A549 treated with CORT108297 at 1 μM for 4 hours (cell line): ENCODE measurements at places on chromosomes 2 and 18. TPM values are rescaled to one million over a fixed set of nuclear protein-coding genes. Genes with fewer than 3 reads are reported as not detected.

The GAL3ST2 gene
- 0.13 to 0.35 TPM (median 0.32 TPM) in 5 replicates for total RNA-seq

The TTN gene
- total RNA-seq, result under 0.01 to 0.05 TPM (median under 0.01 TPM) in 5 replicates

The VWA3B gene
- 0.06 to 0.26 TPM (median 0.09 TPM) in 5 replicates for total RNA-seq

The ARHGAP28 gene
- 0.07 to 0.13 TPM (median 0.12 TPM) in 3 of 5 replicates, not detected in the others for total RNA-seq

The ERFE gene
- total RNA-seq, result 5.1 to 10.4 TPM (median 7.6 TPM) in 5 replicates

The CRYGD gene
- not detected in 5 replicates for total RNA-seq

The LIMS2 gene
- total RNA-seq, result 5.4 to 7.6 TPM (median 6.6 TPM) in 5 replicates

The TMEM163 gene
- 0.08 to 0.15 TPM (median 0.09 TPM) in 5 replicates for total RNA-seq

The DTNA gene
- 0.14 to 0.29 TPM (median 0.23 TPM) in 5 replicates for total RNA-seq

The RSAD2 gene
- 0.17 to 0.89 TPM (median 0.25 TPM) in 5 replicates for total RNA-seq

The DYSF gene
- 0.50 to 1.2 TPM (median 0.67 TPM) in 5 replicates for total RNA-seq

The BMP10 gene
- total RNA-seq, result not detected in 5 replicates

The CENPA gene
- 48.7 to 57.9 TPM (median 55.8 TPM) in 5 replicates for total RNA-seq

The CROCC2 gene
- not detected in 5 replicates for total RNA-seq

The LBX2 gene
- 2.5 to 4.4 TPM (median 4.2 TPM) in 5 replicates for total RNA-seq

The CCDC93 gene
- total RNA-seq, result 12.3 to 14.6 TPM (median 14.1 TPM) in 5 replicates

The UGT1A5 gene
- not detected in 5 replicates for total RNA-seq

The CCNYL1 gene
- 20.6 to 24.3 TPM (median 20.9 TPM) in 5 replicates for total RNA-seq

The ARHGAP15 gene
- 0.25 TPM in 1 of 5 replicates, not detected in the others for total RNA-seq

The NOSTRIN gene
- total RNA-seq, result 1.3 to 2.1 TPM (median 1.7 TPM) in 5 replicates

The CFC1 gene
- not detected in 5 replicates for total RNA-seq

The LHCGR gene
- total RNA-seq, result not detected in 5 replicates
